ENCODE measurements at places on chromosomes 13 and 19.

- DNase-seq = no peak
These were observed 63.3 kb downstream of the CBY2 start for GRCh38 chr13:45765464-45765863.

DNA sequence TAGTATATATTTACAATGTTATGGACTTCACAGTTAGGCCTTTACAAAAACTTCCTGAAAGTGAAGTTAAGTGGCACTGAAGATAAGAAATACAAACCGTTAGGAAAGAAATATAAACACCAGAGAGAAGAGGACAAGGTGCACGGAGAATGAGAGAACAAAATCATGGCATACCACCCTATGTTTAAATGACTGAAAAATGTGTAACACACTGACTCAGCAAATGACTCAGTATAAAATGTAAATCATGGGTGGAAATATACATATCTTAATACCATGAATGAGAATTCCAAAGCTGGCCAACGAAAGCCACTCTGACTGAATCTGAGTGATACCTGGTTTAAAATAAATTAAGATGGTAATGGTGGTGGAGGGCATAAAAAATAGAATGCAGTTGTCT is 260.8 kb downstream of the DNAJC15 start:
- DNase-seq = no peak

- no peak for DNase-seq
These were observed 301.3 kb upstream of the DACH1 start for GRCh38 chr13:72168126-72168855.

GRCh38 chr19:51107406-51108065 is 673 bp downstream of the CTU1 start:
- DNase-seq = no peak

GRCh38 chr19:41839211-41839610 is 5.3 kb downstream of the LYPD4 start:
- no peak for DNase-seq

GRCh38 chr13:91133941-91134802 is 213.3 kb upstream of the MIR17HG start:
- no peak for DNase-seq

GRCh38 chr13:52405369-52405766 is 604 bp downstream of the THSD1 start:
- DNase-seq = no peak

DNA sequence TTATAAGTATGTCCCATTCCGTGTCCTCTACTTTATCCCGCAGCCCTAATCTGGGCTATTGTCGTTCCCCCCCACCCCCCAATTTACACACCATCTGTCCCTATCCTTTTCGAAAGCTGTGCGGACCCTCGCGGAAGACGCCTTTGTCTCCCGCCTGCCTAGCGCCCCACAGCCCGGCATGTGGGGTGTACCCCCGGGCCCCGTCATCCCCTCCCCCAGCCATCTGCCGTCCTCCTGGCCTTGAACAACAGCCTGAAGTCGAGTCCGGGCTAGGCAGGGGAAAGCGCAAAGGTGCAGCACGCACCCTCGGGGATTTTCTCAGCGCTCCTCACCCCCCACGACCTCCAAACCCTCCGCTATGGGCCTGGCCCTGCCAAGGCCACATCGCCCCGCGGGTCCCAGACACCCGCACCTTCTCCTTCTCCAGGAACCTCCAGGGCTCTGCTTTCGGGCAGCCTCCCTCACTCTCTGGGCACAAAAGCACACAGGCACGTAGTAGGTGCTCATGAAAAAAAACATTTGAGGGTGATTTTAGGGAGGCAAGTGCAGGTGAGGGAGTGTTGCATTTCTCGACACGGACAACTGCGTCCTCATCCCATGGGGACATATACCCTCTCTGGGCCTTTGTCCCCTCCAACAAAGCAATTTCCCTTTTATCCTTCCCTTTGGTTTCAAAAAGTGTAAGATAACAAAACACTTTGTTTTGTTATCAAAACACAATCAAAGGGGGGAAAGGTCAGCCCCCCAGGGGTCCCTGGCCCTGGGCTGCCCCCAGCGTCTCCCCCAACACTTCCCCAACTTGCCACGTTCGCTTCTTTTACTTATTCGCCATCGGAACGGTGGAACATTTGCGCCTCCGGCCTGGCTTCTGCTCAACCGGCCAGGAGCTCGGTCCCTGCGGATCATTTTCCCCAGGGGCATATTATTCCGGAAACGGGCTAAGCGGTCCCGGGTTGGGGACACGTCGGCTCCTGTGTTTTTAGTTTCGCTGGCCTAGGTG is 16.4 kb downstream of the CCDC124 start:
- no peak for DNase-seq

- DNase-seq = no peak
These were observed 646.4 kb downstream of the TBC1D4 start for GRCh38 chr13:74835579-74835978.

All from gastrocnemius medialis (tissue), 4 donors.